Activated T-cell treated with anti-CD3 and anti-CD28 coated beads, Interleukin-2, amount 50 U/mL, for 72 hours (primary cell): ENCODE measurements at places on chromosomes 7 and 10. TPM values are rescaled to one million over a fixed set of nuclear protein-coding genes. Genes with fewer than 3 reads are reported as not detected.

DNA sequence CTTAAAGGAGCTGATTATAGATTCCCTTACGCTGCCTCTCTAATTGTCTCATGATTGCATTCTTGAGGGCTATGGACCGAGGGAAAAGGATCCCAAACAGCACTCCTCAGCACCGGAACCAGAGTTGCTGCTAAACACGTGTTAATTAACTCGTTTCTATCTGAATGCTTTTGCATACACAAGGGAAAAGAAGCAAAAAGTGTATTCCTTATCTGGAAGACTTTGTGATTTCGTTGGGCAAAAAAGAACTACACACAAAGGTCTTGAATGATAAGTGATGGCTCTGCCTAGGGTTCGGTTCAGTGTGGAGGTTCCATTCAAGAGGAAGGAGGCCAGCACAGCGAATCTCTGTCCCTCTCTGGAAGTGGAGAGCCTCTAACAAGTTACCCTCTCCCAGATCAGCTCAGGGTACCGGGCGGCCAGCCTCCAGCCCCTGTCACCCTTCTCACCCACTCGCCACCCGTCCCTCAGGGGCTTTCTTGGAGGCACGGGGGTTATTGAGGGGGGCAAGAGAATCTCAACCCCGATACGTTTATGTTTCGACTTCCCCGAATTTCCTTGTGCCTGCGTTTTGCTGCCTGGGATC is 515 bp upstream of the SLC4A2 start:
- DNase-seq, result peak; percentile 30
- H3K4me3 ChIP-seq, result peak overlapping the region; percentile 98
- no peaks in the 10 kb centered on the region for H3K36me3 ChIP-seq
- no peaks in the 10 kb centered on the region for H3K27me3 ChIP-seq
- H3K27ac ChIP-seq, result peak overlapping the region; percentile 96

DNA sequence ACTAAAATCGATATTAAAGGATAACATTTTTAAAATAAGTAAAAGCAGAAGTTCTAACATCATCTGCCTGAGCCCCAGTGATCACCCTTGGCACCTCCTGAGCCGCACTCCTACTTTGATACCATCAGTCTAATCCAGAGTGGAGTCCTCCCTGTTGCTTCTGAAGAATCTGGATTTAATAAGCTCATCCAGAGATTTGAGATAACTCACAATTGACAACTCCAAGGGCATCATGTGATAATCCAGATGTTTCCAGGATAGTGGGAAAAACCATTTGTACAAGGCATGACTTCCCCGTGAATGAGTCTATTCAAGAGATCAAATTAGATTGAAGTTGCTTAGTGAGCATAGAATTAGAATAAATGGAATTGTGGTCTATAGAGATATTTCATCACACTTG is 475.8 kb upstream of the C7orf33 start:
- H3K4me3 ChIP-seq, result no peak overlapping the region
- H3K27me3 ChIP-seq, result no peaks in the 10 kb centered on the region
- H3K36me3 ChIP-seq, result no peaks in the 10 kb centered on the region
- no peak overlapping the region for H3K27ac ChIP-seq

NAMPT gene
- 1,006 TPM for total RNA-seq

CCSER2 gene
- 93.7 TPM for total RNA-seq

GRCh38 chr7:2660359-2661095 is 27.5 kb upstream of the AMZ1 start:
- no peak overlapping the region for H3K4me3 ChIP-seq
- no peaks in the 10 kb centered on the region for H3K27me3 ChIP-seq

ACTL6B gene
- not detected for total RNA-seq

TTYH3 gene
- total RNA-seq, result 36.4 TPM

- no peaks in the 10 kb centered on the region for H3K27me3 ChIP-seq
- peak overlapping the region; percentile 95 for H3K27ac ChIP-seq
- H3K36me3 ChIP-seq, result peaks cover 13% of the 10 kb centered on the region
- H3K4me3 ChIP-seq, result peak overlapping the region; percentile 99
- peaks cover 57% of the 10 kb centered on the region for H3K4me1 ChIP-seq
Measured at GRCh38 chr7:39952374-39952773, 2.3 kb downstream of the CDK13 start.

DNA sequence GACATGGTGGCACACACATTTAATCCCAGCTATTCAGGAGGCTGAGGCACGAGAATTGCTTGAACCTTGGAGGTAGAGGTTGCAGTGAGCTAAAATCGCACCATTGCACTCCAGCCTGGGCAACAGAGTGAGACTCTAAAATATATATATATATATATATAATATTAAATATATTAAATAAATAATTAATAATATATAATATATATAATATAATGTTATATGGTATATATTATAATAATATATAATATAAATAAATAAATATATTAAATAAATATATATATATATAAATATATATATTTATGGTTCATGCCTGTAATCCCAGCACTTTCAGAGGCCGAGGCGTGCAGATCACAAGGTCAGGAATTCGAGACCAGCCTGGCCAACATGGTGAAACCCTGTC is 33.9 kb upstream of the PBLD start:
- peaks cover 8% of the 10 kb centered on the region for H3K4me1 ChIP-seq
- H3K4me3 ChIP-seq, result no peak overlapping the region
- H3K27ac ChIP-seq, result no peak overlapping the region
- no peaks in the 10 kb centered on the region for H3K27me3 ChIP-seq
- peaks cover 6% of the 10 kb centered on the region for H3K36me3 ChIP-seq

GRCh38 chr10:105138358-105138757 is 497.3 kb downstream of the SORCS3 start:
- DNase-seq, result no peak
- no peaks in the 10 kb centered on the region for H3K4me1 ChIP-seq
- H3K27ac ChIP-seq, result no peak overlapping the region
- no peaks in the 10 kb centered on the region for H3K36me3 ChIP-seq

TEX36 gene
- not detected for total RNA-seq

DNA sequence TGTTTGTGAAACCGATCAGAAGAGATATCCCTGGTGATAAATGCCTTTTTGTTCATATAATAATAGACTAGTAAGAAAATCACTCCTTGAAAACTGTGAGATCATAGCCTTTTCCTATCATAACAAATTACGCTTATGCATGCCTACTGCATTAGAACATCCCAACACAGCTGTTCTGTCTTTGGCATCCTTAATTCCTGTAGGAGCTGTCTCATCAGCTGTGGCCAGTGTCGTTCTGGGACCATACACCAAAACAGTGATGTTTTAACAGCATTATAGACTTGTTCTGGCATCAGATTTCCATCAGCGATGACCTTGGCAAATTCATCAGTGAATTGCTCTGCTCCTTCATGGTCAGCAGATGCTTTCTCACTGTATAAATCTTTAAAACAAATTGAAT is 423.6 kb upstream of the LRGUK start:
- DNase-seq, result no peak
- H3K4me1 ChIP-seq, result peaks cover 10% of the 10 kb centered on the region
- H3K27me3 ChIP-seq, result no peaks in the 10 kb centered on the region

DNA sequence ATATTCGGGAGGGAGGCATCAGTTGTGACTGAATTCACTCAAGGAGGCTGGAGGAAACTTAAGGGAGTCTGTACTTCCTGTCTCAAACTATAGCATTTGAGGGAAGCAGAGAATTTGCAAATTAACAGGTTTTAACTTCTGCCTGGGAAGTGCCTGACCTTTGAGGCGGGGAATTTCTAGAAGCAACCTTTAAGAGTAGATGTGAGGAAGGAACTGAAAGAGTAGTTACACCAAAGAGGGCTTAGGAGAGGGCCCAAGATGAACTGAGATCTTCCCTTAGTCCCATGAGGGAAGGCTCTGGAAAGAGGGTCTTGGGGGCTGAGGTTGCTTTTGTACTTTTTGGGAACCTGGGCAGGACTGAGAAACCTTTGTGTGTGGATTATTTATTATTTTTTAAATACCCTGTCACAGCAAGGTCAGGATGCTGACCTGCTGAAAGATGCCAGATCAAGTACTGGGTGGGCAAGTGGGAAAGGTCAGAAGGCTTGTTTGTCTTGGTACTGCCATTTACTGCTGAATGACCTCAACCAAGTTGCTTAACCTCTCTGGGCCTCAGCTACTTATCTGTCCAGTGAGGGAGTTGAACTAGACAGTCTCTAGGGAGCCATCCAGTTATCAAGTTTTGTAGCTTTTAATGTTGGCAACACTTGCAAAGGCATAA is 2.4 kb downstream of the GPR158 start:
- peaks cover 6% of the 10 kb centered on the region for H3K36me3 ChIP-seq
- no peak for DNase-seq
- H3K4me1 ChIP-seq, result no peaks in the 10 kb centered on the region
- H3K4me3 ChIP-seq, result peak overlapping the region; percentile 36
- H3K27me3 ChIP-seq, result peaks cover 31% of the 10 kb centered on the region
- H3K27ac ChIP-seq, result no peak overlapping the region

AHR gene
- total RNA-seq, result 42.8 TPM

MGMT gene
- 19.2 TPM for total RNA-seq

GRCh38 chr10:86855513-86855912 is 99.1 kb downstream of the BMPR1A start:
- DNase-seq, result no peak
- no peak overlapping the region for H3K27ac ChIP-seq
- H3K27me3 ChIP-seq, result no peaks in the 10 kb centered on the region
- no peaks in the 10 kb centered on the region for H3K4me1 ChIP-seq
- no peak overlapping the region for H3K4me3 ChIP-seq

NOLC1 gene
- 98.2 TPM for total RNA-seq

GRCh38 chr10:80455461-80456349 is 1.6 kb downstream of the TSPAN14 start:
- no peaks in the 10 kb centered on the region for H3K27me3 ChIP-seq
- peaks cover 3% of the 10 kb centered on the region for H3K36me3 ChIP-seq
- H3K4me3 ChIP-seq, result peak overlapping the region; percentile 95
- H3K4me1 ChIP-seq, result peaks cover 61% of the 10 kb centered on the region

CALML3 gene
- total RNA-seq, result not detected

DNA sequence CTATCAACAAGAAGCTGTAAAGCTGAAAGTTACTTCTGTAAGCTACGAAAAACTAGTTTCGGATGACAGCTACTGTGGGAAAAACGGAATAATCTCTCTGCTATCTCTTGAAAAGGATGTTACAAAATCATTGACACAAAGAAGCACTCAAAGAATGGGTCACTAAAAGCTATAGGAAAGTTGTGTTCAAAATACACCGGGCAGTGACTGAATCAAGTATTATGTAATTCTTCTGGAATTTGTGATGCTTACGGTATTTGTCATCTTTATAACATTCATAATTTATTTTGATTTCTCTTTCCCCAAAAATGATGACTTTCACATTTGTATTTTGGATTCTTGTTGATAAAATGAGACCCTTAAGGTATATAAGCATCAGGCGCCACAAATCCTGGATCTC is 112.1 kb upstream of the KLF6 start:
- peaks cover 54% of the 10 kb centered on the region for H3K4me1 ChIP-seq
- no peak overlapping the region for H3K27ac ChIP-seq
- H3K27me3 ChIP-seq, result no peaks in the 10 kb centered on the region
- no peaks in the 10 kb centered on the region for H3K36me3 ChIP-seq

CUBN gene
- 0.65 TPM for total RNA-seq

GRCh38 chr7:106891548-106892410 is 26.7 kb downstream of the PIK3CG start:
- no peak overlapping the region for H3K27ac ChIP-seq
- H3K27me3 ChIP-seq, result no peaks in the 10 kb centered on the region
- no peak overlapping the region for H3K4me3 ChIP-seq
- peaks cover 24% of the 10 kb centered on the region for H3K36me3 ChIP-seq

DNA sequence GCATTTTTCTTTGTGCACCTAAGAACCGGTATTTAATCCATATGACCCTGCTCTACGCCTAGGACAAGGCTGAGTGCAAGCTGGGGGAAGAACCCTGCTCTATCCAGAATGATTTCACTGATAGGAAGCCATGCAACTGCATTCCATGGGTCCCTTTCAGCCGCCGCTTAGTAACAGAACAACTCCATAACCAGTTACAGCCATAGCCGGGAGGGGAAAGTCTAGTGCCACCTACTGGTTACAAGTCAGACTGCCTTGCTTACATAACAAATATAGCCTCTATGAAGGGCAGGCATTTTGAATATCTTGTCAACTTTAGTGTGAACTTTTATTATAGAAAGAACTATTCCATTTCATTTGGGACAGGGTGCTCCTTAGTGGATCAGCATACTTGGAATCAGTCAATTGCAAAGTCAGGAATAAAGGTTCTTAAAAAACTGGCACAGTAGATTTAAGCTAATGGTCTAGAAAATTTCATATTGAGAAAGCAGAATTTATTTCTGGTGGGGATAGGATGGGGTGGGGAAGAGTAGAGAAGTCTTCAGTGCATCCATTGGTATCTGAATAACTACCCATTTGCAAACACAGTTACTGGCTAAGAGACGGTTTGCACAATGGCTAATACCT is 521.7 kb downstream of the ADRA2A start:
- no peak overlapping the region for H3K4me3 ChIP-seq
- H3K36me3 ChIP-seq, result no peaks in the 10 kb centered on the region
- peak; percentile 40 for DNase-seq
- no peak overlapping the region for H3K27ac ChIP-seq
- H3K27me3 ChIP-seq, result no peaks in the 10 kb centered on the region

GRCh38 chr10:49112851-49113250 is 2.5 kb downstream of the VSTM4 start:
- H3K4me3 ChIP-seq, result no peak overlapping the region
- H3K4me1 ChIP-seq, result no peaks in the 10 kb centered on the region
- peaks cover 29% of the 10 kb centered on the region for H3K27me3 ChIP-seq
- no peak for DNase-seq
- no peaks in the 10 kb centered on the region for H3K36me3 ChIP-seq

GRCh38 chr7:101857358-101857811 is 40.0 kb downstream of the CUX1 start:
- H3K36me3 ChIP-seq, result no peaks in the 10 kb centered on the region
- H3K4me1 ChIP-seq, result peaks cover 56% of the 10 kb centered on the region
- peak; percentile 31 for DNase-seq
- H3K4me3 ChIP-seq, result peak overlapping the region; percentile 95
- peak overlapping the region; percentile 94 for H3K27ac ChIP-seq
- H3K27me3 ChIP-seq, result no peaks in the 10 kb centered on the region

HKDC1 gene
- 0.62 TPM for total RNA-seq

DNA sequence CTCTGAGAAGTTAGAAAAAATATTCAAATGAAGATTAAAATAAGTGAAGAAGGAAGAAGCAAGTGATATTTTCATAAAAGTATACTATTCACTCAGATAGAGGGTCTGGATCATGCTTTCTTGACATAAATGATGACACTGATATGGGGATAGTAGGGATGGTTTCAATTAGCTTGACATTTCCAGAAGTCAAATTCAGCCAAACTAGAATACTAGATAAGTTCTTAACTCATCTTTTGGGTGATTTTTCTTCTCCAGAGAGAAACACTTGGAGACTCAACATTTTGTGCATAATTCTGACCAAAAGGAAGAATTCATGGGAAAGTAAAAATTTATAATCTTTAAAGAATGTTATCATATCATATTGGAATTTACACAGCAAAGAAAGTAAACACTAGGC is 152.0 kb upstream of the LRGUK start:
- no peaks in the 10 kb centered on the region for H3K27me3 ChIP-seq
- peak overlapping the region; percentile 30 for H3K27ac ChIP-seq
- peaks cover 3% of the 10 kb centered on the region for H3K36me3 ChIP-seq
- DNase-seq, result no peak

- H3K4me1 ChIP-seq, result no peaks in the 10 kb centered on the region
- H3K4me3 ChIP-seq, result no peak overlapping the region
- DNase-seq, result no peak
- no peaks in the 10 kb centered on the region for H3K36me3 ChIP-seq
- H3K27ac ChIP-seq, result no peak overlapping the region
Measured at GRCh38 chr10:86122646-86123045, 243.9 kb downstream of the GRID1 start.
